ENCODE measurements at places on chromosomes 6 and 20.
A peak's percentile ranks its signal among the peaks of the same experiment; 100 is the strongest.

DNA sequence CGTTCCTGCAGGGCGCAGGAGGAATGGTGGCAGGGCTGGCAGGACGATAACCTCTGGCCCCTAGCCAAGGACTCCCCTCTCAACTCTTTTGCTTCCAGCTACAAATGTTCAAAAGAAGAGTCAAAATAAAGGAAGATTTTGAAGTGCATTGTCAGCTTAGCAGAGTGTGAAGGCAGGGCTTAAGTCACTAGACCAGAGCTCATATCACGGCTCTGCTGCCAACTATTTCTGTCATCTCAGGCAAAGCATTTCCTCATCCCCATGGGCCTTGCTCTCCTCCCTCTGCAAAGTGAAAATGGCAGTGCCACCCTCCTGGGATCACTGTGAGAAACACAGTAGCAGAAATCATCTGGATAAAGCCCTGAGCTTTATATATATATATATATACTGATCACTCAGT is 36.7 kb downstream of the CFAP61 start:
- no peak for DNase-seq

DNA sequence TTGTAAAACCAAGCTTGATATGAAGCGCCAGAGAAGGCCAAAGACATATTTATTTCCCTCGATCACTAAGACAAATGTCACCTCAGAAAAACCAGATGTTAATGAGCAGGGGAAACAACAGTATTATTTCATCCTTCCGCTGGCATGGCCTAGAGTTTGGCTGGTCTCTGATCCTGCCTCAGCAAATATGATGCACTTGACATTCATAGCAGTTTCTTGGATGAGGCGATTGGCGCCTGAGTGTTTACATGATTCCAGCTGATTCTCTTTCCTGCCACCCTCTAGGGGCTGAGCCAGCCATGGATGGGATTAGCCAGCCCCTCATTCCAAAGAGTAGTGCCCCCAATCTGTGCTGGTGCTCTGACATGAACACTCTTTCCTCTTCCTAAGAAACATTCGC is 67.9 kb downstream of the STMND1 start:
- no peak for DNase-seq

DNA sequence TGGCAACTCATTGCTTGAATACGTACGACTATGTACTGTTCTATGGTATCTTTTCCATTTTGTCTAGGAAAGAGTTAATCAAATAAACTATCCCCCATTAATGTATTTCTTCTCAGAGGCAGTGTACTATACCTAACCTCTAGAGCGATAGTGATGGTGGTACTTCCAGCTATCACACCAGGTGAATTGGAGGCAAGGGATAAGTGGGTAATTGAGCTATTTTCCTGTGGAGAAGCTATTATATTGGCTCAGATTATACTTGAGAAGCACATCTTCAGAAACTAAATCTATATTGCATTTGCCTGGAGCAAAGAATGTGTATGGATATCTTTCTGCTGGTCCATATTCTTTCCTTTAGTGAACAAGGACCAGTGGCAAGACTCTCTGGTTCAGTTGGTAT is 430.7 kb upstream of the KHDRBS2 start:
- DNase-seq, result no peak

DNA sequence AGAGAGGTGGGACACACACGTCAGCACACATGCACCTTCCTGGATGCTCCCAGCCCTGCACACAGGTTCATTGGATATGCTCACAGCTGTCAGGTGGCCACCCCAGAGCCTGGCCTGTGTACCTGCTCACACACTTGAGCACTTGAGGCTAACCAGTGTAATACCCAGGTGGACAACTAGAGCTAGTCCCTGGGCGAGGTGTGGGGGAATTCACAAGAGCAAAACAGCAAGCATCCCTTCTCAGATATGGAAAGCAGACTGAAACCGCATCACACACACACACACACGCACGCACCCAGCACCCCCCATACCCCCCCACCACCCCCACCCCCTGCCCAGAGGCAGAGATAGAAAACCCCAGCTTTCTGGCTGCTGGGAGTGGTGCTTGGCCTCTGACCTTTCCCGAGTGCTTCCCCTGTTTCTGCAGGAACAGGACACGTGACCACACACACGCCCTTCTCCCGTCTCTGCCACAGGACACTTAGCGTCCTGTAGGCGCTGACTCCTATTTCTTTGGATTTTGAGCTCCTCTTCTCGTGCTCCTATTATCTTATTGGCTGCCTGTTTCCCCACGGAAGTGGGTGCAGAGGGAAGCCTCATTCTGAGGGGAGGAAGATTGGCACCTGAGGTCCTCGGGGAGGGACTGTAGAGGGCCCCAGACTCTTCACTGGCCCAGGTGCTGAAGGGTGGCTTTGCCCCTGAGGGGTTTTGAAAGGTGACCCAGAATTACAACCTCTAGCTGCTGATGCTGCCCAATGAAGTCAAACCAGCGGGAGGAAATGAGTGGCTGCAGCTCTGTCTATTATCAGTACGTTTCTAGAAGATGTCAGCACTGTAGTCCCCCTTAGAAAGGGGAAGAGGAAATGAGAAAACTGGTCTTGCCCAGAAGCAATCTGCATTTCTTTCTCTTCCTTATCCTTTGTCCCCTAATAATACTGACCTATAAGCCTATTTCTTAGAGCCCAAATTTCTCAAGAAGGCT is 65.8 kb downstream of the SYTL3 start:
- peak; percentile 34 for DNase-seq

DNA sequence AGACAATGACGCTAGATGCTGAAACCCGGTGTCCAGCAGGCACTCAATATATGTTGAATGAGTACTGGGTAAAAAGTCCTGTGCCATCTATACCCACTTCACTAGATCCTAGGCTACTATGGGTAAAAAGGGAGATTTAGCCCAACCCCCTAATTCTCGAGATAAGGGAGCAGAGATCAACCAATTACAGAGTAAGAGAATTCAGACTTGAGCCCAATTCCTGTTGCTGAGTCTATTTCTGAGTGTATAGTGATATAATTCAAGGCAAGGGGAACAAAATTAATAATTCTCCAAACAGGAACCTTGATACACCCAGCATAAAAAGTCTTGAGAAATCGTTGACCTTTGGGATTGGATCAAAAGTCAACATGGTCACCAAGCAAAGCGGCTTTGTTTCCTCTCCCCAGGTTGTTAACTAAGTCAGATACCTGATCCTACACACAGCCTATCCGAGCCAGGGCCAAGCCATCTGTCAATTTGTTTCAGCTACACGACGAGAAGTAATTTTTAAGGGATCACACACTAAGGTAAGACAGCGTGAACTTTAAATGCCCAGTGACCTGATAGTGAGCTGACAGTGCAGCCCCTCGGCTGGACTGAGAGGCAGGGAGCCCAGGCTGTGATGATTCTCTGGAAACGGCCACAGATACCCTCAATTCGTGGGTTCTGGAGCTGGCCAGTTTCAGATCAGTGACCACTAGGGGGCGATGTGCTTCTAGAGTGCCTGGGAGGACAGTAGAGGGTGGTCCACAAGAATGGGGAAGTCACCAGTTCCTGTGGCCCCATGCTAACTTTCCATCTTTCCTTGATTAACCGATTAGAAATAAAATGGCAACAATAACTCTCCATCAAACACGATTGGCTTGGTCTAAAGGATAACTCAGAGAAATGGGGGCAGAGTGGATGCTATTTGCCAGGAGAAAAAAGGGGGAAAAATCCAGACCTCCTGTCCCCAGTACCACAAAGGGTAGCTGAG is 46.2 kb downstream of the SLC22A23 start:
- DNase-seq, result peak; percentile 87

- no peak for DNase-seq
These were observed 28.5 kb downstream of the ERMARD start for GRCh38 chr6:169779896-169780295.

DNA sequence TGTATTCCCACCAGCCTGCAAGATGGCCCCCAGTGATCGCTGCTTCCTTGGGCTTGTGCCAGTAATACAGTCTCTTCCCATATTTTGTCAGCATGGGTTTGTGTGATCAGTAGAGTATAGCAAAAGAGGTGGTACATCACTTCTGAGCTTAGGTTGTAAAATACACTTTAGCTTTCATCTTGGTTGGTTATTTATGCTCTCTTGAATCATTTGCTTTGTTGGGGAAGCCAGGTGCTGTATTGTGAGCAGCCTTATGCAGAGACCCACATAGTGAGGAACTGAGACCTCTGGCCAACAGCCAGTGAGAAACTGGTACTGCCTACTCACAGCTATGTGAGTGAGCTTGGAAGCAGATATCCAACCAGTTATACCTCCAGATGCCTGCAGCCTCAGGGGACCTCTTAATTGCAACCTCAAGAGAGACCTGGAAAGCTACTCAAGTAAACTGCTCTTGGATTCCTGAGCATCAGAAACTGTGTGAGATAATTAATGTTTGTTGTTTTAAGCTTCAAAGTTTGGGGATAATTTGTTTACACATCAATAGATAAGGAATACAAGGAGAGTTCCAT is 229.3 kb downstream of the FARS2 start:
- peak; percentile 36 for DNase-seq

Data from ELF-1 (cell line).